Right lung (tissue), 10 donors: ENCODE measurements at places on chromosomes 12 and 14.
A peak's percentile ranks its signal among the peaks of the same experiment; 100 is the strongest.

DNA sequence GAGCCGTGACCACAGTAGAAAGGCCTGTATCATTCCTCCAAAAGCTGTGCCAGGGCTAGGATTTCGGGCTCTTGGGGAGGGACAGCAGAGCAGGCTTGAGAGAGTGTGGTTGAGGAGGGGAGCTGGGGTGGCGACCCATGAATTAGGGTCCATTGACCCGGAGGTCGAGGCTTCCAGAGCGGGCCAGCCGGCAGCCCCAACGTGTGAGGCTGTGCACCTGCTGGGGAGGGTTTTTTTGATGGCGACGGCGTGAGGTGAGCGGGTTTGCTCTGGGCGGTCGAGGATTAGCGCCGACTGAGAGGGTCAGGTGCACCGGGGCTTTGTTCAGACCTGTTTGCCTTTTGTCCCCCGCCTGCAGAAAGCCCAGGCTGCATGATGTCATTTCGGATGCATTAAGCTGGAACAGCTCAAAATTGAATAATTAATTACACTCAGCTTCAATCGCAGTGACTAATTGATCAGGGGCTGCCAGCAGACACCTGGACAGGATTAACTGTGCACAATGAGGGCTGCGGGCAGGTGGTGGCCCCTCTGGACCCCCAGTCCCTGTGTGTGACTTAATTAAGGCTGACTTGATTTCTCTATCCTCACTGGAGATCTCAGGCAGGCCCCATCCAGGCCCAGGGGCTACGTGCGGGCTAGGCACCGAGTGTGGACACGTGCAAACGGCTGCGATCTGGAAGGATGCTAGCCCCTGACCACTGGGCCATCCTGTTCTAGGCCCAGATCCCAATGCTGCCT, 42.1 kb upstream of the MEG3 start:
- DNase-seq = no peak

DNA sequence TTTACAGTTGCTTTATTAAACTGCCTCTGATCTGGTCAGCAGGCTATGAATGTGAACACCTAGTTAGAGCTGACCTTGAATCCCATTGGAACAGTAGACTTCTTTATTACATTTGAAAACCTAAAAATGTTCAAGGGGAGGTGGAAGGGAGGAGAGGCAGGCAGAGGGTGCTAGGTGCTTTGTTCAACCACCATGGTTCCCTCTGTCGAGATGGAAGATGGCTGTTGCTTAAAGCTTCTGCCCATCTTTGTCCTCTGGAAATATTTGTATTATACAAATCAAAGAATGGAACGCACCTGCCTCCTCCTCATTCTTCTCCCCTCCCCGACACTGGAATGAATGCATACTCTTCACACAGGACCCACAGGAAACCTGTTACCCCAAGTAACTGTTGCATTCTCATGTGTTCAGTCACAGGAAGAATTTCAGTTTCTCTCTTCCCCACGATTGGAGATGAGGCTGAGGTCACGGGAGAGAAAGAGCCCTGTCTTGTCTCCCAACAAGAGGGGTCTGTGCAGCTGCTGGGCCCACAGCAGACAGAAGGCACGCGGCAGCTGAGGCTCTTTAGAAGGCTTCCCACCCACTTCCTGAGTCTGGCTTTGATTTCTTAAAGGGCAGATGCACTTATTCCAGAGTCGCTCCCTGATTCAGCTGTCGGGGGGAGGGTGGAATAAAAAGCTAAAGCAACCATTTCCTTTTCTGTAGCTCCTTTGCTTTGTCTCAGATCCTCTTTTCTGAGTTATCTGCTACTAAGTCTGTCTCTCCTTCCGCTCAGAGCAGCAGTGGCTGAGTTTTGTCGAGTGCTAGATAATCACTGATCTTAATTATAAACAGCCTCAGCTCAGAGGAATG, 217.9 kb upstream of the BTG1 start:
- DNase-seq = peak; percentile 27

DNA sequence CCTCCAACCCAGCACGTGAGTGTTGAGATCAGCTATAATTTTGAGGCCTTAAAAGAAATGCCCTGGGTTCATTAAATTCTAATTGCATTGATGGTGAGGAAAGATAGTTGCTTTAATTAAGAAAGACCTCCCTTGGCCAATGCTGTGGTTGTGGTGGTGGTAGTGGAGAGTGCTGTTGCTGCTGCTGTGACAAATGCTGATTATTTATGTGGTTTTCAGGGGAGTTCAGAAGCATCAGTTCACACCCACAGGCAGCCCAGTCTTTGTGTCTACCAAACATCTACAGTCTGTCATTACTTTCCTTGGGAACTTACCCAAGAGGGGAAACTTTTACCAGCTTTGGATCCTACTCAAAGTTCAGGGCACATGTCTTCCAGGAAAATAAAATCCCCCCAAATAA, 178.4 kb upstream of the PARP11 start:
- no peak for DNase-seq

- DNase-seq = no peak
Measured at GRCh38 chr12:95017482-95017881, 14.0 kb upstream of the NDUFA12 start.

- DNase-seq = no peak
Measured at GRCh38 chr12:14454098-14454907, 88.8 kb downstream of the ATF7IP start.

DNA sequence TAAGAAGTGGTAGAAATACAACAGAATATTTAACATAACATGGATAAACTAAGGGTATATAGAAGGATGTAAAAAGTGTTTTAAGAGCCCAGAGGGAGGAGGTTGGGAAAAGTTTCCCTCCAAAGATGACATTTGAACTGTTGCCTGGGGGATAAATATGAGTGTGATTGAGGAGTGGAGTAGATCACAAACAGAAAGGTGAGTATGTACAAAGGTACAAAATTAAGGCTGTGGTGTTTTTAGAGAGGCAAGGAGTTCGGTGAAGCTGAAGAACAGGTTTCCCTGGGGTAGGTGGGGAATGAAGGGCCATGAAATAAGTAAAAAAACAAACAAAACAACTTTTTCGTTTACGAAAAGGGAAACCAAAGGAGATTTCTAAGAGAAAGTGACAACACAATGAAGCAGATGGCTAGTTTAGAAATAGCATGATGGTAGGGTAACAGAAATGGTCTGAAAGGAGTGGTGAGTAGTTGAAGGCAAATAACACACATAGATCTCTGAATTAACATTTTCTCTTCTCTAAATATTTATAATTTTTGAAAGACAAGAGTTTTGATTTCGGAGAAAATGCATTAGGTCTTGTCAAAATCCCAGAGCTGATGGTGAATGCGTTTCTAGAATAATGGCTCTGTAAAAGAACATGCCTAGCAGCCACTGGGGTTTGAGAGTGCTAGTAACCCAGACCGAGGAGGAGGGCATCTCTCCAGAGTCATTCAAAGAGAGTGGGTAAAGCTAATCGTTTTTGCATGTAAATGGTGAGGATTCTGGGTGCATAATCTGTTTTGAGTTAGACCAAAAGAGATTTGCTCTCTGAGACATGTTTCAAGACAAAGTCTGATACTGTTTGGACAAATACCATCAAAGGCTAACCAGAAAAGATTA, 240.4 kb upstream of the DCN start:
- DNase-seq = no peak

DNA sequence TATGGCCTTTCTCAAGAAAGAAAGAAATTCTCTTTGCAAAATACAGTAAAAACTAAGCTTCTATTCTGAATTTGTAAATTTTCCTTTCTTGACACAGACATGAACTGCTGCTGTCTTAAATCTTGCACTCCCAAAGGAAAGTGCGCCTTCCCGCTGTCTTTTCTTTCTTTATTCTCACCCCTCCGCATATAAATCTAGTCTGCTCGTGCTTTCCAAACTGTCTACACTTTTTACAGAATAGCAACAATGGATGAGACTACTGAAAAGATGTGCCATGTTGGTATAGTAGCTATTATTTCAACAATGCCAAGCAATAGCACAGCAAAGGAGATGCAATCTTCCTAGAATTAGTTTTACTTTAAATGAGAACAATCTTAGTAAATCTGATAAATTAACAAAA, 328.8 kb upstream of the PDE3A start:
- no peak for DNase-seq

- DNase-seq = no peak
Measured at GRCh38 chr12:110742096-110742717, 484 bp downstream of the PPP1CC start.

DNA sequence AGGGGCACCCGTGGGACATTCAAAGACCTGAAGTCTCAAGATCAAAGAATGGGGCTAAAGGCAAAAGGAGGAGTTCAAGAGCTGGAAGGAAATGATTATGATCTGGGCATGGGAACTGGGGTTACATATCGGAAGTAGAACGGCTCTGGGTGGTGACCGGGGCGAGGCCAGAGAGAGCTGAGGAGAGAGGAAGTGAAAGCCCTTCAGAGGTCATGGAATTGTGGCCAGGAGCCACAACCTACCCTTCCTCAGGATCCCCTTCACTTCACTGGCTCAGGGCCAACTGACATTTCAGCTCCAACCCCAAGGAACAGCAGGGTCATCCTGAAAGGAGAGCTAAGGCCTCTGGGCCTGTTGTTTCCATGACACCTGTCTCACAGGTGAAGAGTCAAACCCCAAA, 57.8 kb downstream of the GALNT16 start:
- no peak for DNase-seq

DNA sequence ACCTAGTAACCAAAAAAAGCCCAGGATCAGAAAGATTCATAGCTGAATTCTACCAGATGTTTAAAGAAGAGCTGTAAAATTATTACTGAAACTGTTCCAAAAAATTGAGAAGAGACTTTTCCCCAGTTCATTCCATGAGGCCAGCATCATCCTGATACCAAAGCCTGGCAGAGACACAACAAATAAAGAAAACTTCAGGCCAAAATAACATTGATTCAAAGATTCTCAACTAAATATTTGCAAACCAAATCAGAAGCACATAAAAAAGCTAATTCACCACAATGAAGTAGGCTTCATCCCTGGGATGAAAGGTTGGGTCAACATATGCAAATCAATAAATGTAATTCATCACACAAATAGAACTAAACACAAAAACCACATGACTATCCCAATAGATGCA, 151.2 kb downstream of the PLCZ1 start:
- DNase-seq = no peak

- DNase-seq = no peak
Measured at GRCh38 chr12:127928615-127929571, 338.1 kb upstream of the TMEM132C start.

DNA sequence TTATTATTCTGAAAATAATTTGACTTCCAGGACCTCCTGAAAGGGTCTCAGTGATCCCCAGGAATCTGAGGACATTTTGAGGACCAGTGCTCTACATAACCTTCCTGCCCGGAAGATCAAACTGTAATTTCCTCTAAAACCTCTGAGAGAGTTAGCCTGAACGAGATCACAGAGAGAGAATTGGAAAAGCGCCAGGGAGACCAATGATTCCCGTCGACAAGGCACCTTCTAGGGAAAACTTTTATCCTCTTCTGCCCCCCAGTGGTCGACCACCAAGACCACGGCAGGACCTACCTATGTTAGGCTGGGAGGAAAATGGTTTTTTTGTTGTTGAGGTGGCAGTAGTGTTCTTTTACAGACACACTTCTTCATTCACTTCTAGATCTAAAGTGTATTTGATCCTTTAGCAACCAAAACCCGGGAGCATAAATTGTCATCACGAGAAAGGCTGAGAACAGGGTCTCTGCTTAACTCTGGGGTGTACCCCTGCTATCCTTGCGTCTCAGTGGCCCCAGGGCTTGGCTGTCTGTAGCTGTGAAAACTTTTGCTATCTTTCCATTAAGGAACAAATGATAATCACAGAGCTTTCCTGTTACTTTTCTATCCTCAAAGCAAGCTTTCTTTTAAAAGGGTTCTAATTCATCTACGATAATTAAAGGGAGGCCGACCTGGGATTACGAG, 62.9 kb upstream of the NID2 start:
- DNase-seq = peak; percentile 90

- DNase-seq = no peak
Measured at GRCh38 chr14:24273422-24273998, 2.1 kb upstream of the RABGGTA start.

GRCh38 chr12:115897729-115898128, 379.8 kb downstream of the MED13L start:
- no peak for DNase-seq

DNA sequence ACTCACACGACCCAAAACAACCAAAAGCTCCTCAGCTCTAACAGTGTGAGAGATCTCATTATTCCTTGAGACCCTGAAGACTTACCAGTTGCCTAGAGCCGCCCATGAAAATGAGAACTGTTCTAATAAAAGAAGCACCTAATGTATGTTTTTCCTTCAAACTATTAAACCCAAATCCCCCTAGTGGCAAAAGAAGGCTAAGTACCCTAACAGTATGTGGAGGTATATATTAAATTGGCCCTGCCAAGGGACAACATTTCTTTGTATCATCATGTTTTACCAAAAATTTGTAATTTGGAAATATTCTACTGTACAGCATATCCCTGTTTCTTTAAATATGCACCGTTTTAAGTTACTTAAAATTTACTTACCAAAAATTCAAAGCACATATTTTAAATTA, 38.0 kb upstream of the PPFIA2 start:
- DNase-seq = no peak

GRCh38 chr12:117530796-117531195, 169.4 kb upstream of the NOS1 start:
- no peak for DNase-seq
